ENCODE measurements at places on chromosomes 4 and X.
A peak's percentile ranks its signal among the peaks of the same experiment; 100 is the strongest.

- DNase-seq = no peak
Observed at GRCh38 chr4:54400188-54400587, 171.1 kb downstream of the PDGFRA start.

- no peak for DNase-seq
Observed at GRCh38 chr4:7020856-7021255, 22.3 kb upstream of the TADA2B start.

DNA sequence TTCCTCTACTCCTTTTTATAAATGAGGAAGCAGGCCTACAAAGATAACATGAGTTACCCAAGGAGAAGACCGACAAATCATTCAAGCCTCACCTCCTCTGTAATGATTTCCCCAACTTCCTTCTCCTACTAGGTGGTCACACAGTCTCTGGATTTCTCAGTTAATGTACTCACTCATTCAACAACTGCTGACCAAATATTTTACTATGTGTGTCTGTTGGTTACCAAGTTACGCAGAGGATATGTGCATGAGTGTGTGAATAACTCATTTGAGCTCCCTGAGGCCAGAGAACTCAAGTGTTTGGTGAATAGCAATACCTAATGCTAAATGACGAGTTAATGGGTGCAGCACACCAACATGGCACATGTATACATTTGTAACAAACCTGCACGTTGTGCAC lies 10.4 kb downstream of the CASK start:
- DNase-seq = no peak

GRCh38 chr4:1203026-1203616 lies 30.7 kb upstream of the SPON2 start:
- DNase-seq = no peak

GRCh38 chrX:119094819-119095218 lies 22.0 kb downstream of the CT47C1 start:
- DNase-seq = no peak

- peak; percentile 25 for DNase-seq
Observed at GRCh38 chrX:78024349-78025059, 55.1 kb upstream of the PGAM4 start.

GRCh38 chr4:80921441-80921840 lies 109.1 kb upstream of the BMP3 start:
- DNase-seq = no peak

DNA sequence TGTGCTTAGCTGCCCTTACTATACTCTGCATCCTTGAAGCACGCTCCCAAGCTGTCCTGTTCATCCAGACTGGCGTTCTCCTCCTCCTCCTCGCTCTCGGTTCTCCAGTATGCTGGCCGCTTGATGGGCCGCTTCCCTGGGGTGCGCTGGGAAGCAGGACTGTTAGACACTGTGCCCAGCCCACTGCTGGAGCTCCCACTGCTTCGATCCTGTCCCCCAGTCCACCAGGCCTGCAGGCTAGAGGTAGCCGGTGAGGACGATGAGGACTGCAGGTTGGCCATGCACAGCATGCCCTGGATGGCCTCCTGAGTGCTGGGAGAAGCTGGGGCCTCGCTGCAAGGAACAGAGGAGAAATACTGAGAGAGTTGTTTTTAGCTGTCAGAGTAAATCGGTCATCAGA lies 59.4 kb downstream of the PHF8 start:
- DNase-seq = no peak

DNA sequence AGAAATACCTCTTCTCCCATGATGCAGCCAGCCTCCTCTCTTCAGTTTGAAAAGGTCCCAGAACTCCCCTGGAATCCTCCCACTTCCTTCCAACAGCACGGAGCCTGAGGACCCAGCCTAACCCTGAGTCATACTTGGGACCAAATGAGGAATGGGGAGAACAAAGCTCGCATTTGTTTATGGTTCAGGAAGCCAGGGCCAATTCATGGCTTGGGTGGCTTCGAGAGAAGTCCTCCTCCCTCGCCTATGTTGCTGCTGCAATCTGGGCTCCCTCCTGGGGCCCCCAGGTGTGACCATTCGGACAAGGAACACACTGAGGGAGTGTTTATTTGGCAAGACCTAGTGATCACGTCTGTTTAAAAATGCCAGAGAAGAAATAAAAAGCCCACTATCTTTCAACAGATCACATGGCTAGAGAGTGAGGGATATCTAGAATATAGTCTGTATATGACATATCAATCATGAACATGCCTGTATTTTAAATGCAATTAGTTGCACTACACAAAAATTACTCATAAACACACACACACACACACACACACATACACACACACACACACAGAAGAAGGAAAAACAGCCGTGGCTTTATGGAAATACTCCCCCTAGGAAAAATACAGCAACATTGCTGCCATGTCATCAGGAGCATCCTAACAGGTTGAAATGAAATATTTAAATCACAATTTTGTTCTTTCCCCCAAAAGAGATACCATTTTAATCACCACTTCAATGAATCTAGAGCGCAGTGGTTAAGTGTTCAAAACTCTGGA lies 155.7 kb upstream of the MAP3K15 start:
- peak; percentile 86 for DNase-seq

GRCh38 chr4:173362666-173363065 lies 8.1 kb upstream of the SAP30 start:
- DNase-seq = no peak

DNA sequence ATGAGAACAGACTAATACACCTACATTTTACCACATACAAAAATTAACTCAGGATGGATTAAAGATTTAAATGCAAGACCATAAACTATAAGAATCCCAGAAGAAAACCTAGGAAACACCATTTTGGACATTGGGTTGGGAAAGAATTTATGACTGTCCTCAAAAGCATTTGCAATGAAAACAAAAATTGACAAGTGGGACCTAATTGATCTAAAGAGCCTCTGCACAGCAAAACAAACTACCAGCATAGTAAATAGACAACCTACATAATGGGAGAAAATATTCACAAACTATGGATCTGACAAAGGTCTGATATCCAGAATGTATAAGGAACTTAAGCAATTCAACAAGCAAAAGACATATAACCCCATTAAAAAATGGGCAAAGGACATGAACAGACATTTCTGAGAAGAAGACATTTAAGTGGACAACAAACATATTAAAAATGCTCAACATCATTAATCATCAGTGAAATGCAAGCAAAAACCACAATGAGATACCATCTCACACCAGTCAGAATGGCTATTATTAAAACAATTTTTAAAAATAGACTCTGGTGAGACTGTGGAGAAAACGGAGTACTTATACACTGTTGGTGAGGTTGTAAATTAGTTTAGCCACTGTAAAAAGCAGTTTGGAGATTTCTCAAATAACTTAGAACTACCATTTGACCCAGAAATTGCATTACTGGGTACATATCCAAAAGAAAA lies 221.7 kb upstream of the DIPK2B start:
- DNase-seq = no peak

DNA sequence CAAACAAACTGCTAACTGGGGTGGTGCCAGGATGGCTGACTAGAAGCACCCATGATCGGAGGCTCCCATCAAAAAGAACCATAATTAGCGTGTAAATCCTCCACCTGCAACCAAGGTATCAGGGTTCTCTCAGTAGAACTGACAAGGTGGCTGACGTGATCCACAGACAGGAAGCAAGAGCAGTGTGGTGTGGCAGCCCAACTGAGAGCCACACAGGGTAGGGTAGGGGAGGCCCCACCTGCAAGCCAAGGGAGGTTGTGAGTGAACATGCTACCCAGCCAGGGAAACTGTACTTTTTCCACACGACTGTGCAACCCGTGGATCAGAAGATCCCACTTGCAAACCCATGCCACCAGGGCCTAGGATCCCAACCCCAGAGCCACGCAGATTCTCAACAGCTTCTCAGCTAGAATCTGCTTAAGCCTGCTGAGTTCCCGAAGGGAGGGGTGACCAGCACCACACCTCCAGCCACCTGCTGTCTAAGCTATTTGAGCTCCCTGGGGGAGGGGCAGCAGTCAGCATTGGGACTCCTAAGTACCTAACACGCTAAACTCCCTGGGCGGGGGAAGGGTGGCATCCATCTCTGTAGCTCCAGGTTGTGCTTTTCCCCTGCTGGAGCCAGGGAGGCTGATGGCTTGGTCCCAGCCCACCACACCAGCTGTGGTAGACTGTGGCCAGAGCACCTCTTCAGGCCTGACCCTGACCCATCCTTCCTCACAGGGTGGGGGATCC lies 425.1 kb downstream of the GPM6A start:
- DNase-seq = no peak

GRCh38 chrX:30620980-30621618 lies 32.1 kb upstream of the GK start:
- peak; percentile 37 for DNase-seq

DNA sequence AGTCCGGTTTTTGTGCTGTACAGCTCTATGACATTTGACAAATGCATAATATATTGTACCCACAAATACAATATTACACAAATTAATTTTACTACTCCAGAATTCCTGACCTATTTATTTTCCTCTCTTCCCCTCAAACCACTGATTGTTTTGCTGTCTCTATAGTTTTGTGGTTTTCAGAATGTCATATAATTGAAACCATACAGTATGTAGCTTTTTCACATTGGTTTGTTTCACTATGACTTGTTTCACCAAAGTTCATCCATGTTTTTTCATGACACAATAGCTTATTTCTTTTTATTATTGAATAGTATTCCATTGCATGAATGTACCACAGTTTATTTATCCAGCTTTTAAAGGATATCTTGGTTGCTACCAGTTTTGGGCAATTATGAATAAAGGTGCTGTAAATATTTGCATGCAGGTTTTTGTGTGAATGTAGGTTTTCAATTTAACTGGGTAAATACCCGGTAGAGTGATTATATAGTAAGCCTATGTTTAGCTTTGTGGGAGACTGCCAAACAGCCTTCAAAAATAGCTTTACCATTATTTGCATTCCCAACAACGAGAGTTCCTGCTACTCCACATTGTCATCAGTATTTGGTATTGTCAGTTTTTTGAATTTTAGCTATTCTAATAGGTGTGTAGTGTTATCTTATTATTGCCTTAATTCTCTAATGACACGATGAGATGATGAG lies 25.9 kb downstream of the RNF175 start:
- no peak for DNase-seq

DNA sequence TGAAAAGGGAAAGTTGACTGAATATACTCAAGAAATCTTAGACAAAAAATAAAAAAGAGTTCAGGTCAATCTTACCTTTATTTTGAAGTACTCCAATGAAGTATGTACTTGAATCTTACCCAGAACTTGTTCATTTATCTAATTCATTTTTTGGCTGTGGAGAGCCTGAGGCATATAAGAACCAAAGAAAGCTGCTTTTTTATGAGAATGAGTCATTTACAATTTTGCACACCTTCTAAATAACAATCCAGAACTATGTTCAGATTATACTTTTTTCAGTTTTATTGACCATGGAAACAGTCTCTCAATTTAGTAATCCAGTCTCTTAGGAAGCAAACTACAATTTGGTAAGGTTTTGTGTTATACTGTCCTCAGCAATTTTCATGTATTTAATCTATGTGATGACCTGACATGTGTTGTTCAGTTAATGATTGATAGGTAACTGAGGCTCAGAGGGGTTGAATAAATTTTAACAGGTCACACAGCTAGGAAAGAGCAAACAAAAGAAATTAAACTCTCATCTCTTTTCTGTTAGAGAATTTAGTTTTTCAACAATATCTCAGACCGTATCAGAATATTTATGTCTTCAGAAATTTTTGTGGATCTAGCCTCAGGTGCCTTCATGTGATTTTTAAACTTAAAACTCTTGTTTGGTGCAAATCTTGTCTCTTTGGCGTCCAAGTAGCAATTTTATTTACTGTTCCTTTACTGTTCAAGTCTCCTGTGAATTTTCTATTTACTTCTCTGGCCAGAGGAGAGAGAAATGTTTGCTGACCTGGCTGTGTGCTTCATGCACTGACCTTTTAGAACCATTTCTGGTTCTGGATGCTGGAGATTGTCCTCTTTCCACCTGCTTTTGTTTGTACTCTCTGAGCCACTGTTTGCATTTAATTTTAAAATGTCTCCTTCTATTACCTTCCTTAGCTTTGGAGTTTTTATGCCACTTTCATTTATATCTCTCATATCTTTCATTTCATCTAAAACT lies 1453.4 kb downstream of the STIM2 start:
- DNase-seq = no peak

DNA sequence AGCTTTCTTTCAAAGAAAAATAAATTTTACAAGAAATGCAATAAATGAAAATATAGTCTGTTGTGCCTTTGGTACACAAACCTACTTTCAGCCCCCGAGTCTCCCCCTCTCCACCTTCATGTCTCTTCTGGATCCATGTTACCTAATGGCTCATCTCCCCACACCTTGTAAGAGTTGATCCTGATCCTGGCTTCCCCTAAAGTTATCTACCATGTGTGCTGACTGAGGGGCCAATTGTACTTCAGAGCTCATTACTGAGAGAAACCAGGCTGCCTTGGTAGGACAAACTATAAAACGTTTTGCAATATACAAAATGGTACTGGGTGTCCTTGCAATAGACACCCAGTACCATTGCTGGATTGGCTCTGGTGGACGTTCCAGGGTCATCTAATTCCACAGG lies 11.8 kb downstream of the PALLD start:
- DNase-seq = no peak

DNA sequence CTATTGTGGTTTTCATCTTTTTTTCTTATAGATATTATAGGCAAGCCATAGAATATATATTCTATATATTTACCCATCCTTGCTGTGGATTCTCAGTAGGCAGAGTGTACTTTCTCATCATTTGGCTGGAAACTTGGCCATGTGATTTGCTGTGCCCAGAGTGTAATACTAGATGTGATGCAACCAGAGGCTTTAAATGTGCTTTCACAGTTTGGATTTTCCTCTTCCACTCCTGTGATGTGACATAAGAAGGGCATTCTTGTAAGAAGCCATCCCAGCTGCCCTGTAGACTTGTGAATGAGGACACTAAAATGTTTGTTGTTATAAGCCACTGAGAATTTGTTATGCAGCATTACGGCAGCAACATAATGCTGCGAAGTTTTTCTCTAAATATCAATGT lies 10.4 kb upstream of the HPGDS start:
- no peak for DNase-seq

GRCh38 chrX:54785901-54786300 lies 12.2 kb downstream of the ITIH6 start:
- peak; percentile 9 for DNase-seq

GRCh38 chr4:48739560-48740019 lies 40.5 kb downstream of the FRYL start:
- no peak for DNase-seq

GRCh38 chr4:37446016-37446415 lies 201.5 kb downstream of the NWD2 start:
- DNase-seq = peak; percentile 21

- DNase-seq = no peak
Observed at GRCh38 chr4:147787204-147787603, 55.3 kb downstream of the ARHGAP10 start.

DNA sequence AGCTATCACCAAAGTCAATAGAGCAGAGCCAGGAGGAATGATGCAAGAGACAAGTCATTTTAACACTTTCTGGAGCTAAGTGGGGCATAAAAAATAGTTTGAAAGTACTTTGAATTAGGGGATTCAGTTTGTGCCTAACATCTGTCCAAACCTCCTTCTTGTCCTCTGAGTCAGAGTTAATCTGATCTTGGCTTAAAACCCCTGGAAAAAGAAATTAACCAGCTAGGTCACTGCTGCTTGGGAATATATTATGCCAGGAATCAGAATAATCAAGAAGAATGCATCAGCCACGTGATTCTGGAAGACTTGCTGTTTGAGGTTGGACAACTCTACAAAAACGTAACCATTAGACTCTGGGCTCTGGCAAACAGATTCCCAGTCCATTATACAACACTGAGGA lies 45.3 kb upstream of the EDA2R start:
- no peak for DNase-seq

Data from H4 (cell line).